ENCODE measurements at places on chromosomes 6 and 20.
A peak's percentile ranks its signal among the peaks of the same experiment; 100 is the strongest.

GRCh38 chr6:21109391-21110178 lies 484.0 kb upstream of the SOX4 start:
- H3K4me1 ChIP-seq, result peaks cover 7% of the 10 kb centered on the region
- no peak for DNase-seq
- peaks cover 4% of the 10 kb centered on the region for H3K36me3 ChIP-seq
- no peak overlapping the region for H3K4me3 ChIP-seq
- no peaks in the 10 kb centered on the region for H3K27me3 ChIP-seq

DNA sequence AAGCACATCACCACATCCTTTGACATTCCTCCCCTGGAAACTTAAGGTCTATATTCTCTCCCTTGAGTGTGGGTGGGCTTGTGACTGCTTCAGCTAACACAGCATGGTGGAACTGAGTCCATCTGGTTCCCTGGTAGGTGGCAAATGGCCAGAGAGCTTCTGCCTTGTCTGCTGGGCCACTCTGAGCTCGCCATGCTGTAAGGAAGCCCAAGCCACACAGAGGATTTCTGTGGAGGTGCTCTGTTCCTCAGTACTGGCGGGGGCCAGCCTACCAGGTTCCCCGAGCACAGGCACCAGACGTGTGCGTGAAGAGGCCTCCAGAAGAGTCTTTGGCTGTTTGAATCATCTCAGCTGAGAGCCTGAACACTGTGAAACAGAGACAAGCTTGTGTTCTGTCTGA lies 41.6 kb upstream of the PMEPA1 start:
- peaks cover 11% of the 10 kb centered on the region for H3K4me1 ChIP-seq
- H3K27ac ChIP-seq, result no peak overlapping the region
- no peak overlapping the region for H3K4me3 ChIP-seq
- no peak for DNase-seq
- H3K36me3 ChIP-seq, result no peaks in the 10 kb centered on the region
- H3K27me3 ChIP-seq, result peaks cover 27% of the 10 kb centered on the region

DNA sequence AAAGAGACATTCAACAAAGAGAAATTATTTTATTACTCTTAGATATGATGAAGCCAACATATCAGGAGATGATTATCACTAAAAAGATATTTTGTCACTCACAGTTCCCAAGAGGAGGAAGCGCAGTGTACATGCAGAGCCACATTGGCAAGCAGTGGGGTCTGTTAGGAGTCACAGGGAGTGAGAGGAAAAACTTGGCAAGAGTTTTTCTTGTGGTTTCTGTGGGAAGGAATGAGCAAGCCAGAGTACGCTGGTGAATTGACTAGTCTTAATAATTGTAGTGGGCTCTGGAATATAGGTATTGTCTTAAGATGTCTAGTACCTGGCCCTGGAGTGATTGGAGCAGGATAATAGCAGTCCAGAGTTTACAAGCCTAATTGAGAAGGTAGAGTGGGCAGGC lies 1095.2 kb downstream of the GRIK2 start:
- H3K36me3 ChIP-seq, result no peaks in the 10 kb centered on the region
- no peaks in the 10 kb centered on the region for H3K27me3 ChIP-seq
- no peak overlapping the region for H3K27ac ChIP-seq

GRCh38 chr6:10951675-10952282 lies 64.9 kb downstream of the SYCP2L start:
- no peak overlapping the region for H3K27ac ChIP-seq
- no peaks in the 10 kb centered on the region for H3K36me3 ChIP-seq
- no peak for DNase-seq
- H3K4me1 ChIP-seq, result peaks cover 2% of the 10 kb centered on the region
- no peak overlapping the region for H3K4me3 ChIP-seq
- H3K27me3 ChIP-seq, result peaks cover 33% of the 10 kb centered on the region

- H3K4me1 ChIP-seq, result no peaks in the 10 kb centered on the region
- H3K36me3 ChIP-seq, result no peaks in the 10 kb centered on the region
Measured at GRCh38 chr6:85065831-85066230, 301.4 kb upstream of the TBX18 start.

DNA sequence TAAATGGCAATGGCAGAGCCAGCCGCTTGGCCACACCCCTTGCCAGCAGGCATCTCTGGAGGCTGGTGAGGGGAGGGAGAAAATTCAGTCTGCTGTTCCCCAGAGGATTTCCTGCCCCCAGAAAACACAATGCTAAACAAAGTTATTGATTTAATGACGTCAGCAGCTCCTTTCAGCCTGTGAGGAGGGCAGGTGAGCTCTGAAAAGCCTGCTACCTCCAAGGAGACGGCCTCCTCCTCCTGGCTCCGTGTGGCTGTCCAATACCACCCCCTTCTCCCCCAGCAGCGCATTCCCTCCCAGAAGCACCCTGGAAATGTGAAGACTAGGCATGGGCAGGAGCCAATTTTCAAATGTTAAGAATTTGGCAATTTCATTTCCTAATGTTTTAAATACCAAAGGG lies 393.1 kb downstream of the ZFAND3 start:
- no peaks in the 10 kb centered on the region for H3K36me3 ChIP-seq
- no peak overlapping the region for H3K4me3 ChIP-seq
- H3K27ac ChIP-seq, result no peak overlapping the region
- no peak for DNase-seq
- peaks cover 3% of the 10 kb centered on the region for H3K4me1 ChIP-seq

DNA sequence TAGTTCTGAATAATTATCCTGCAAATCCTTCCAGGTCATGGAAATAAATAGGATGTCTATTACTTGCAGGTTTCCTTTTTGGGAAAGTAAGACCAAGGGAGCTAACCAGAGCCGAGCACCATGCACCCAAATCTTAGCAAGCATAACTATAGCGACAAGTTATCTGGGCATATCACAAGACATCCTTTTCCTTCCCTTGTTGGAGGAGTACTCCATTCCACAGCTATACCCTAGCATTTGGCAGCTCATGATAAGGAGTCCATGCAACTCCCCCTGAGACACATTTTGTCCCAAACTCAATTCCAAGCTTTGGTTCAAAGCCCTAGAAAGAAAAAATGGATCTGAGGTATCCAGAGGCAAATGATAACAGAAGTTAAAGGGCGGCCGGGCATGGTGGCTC lies 16.5 kb upstream of the ASCC3 start:
- H3K4me3 ChIP-seq, result no peak overlapping the region
- H3K27ac ChIP-seq, result no peak overlapping the region
- DNase-seq, result no peak
- no peaks in the 10 kb centered on the region for H3K36me3 ChIP-seq
- H3K4me1 ChIP-seq, result no peaks in the 10 kb centered on the region

DNA sequence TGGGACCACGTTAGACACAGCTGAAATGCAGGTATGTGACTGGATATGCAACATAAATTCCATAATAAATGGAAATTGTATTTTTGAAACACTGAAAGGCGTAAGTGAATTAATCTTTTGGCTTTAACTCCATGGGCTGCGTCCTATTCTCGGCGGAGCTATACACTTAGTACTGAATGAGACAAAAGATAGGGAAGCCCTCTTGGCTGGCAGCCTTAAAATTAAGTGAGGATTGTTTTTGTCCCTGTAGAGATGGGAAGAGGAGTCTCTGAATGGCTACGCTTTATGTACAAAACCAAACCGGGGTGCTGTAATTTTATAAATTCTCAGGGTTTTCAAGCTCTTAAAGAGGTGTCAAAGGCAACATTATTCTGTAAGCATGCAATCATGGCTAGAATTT lies 429.8 kb downstream of the QKI start:
- H3K36me3 ChIP-seq, result no peaks in the 10 kb centered on the region
- H3K27me3 ChIP-seq, result no peaks in the 10 kb centered on the region
- no peaks in the 10 kb centered on the region for H3K4me1 ChIP-seq
- H3K4me3 ChIP-seq, result no peak overlapping the region
- H3K27ac ChIP-seq, result no peak overlapping the region

GRCh38 chr6:35955521-35955920 lies 34.6 kb upstream of the SRPK1 start:
- peaks cover 12% of the 10 kb centered on the region for H3K4me1 ChIP-seq
- H3K36me3 ChIP-seq, result no peaks in the 10 kb centered on the region
- DNase-seq, result no peak
- peaks cover 25% of the 10 kb centered on the region for H3K27me3 ChIP-seq
- H3K4me3 ChIP-seq, result no peak overlapping the region
- no peak overlapping the region for H3K27ac ChIP-seq

GRCh38 chr6:88048578-88048977 lies 937 bp downstream of the SPACA1 start:
- H3K27me3 ChIP-seq, result peaks cover 11% of the 10 kb centered on the region
- no peaks in the 10 kb centered on the region for H3K4me1 ChIP-seq
- H3K27ac ChIP-seq, result no peak overlapping the region
- no peak for DNase-seq

- H3K36me3 ChIP-seq, result no peaks in the 10 kb centered on the region
- peak; percentile 67 for DNase-seq
- peaks cover 31% of the 10 kb centered on the region for H3K4me1 ChIP-seq
- no peak overlapping the region for H3K4me3 ChIP-seq
- H3K27ac ChIP-seq, result no peak overlapping the region
Measured at GRCh38 chr6:138517635-138518034, 18.3 kb upstream of the NHSL1 start.

GRCh38 chr6:36464233-36464632 lies 21.4 kb downstream of the KCTD20 start:
- H3K4me3 ChIP-seq, result no peak overlapping the region
- no peak for DNase-seq
- H3K4me1 ChIP-seq, result peaks cover 2% of the 10 kb centered on the region
- H3K27me3 ChIP-seq, result no peaks in the 10 kb centered on the region

GRCh38 chr6:111057074-111057752 lies 30.1 kb upstream of the SLC16A10 start:
- H3K4me1 ChIP-seq, result no peaks in the 10 kb centered on the region
- no peaks in the 10 kb centered on the region for H3K36me3 ChIP-seq
- peaks cover 17% of the 10 kb centered on the region for H3K27me3 ChIP-seq
- no peak for DNase-seq

- no peak for DNase-seq
- H3K27ac ChIP-seq, result no peak overlapping the region
- H3K27me3 ChIP-seq, result no peaks in the 10 kb centered on the region
- peaks cover 26% of the 10 kb centered on the region for H3K4me1 ChIP-seq
Measured at GRCh38 chr20:3330046-3330741, 77.3 kb downstream of the DNAAF9 start.

GRCh38 chr6:21022343-21023107 lies 488.3 kb downstream of the CDKAL1 start:
- H3K27ac ChIP-seq, result no peak overlapping the region
- no peaks in the 10 kb centered on the region for H3K27me3 ChIP-seq
- H3K4me3 ChIP-seq, result no peak overlapping the region

- H3K27me3 ChIP-seq, result no peaks in the 10 kb centered on the region
- no peak for DNase-seq
- H3K36me3 ChIP-seq, result no peaks in the 10 kb centered on the region
- no peak overlapping the region for H3K4me3 ChIP-seq
Measured at GRCh38 chr20:24438331-24438730, 31.1 kb upstream of the SYNDIG1 start.

- H3K27me3 ChIP-seq, result peaks cover 8% of the 10 kb centered on the region
- no peak overlapping the region for H3K4me3 ChIP-seq
- H3K36me3 ChIP-seq, result no peaks in the 10 kb centered on the region
- peaks cover 45% of the 10 kb centered on the region for H3K4me1 ChIP-seq
Measured at GRCh38 chr20:17841751-17842215, 126.8 kb downstream of the SNX5 start.

GRCh38 chr6:151300267-151300991 lies 60.7 kb downstream of the AKAP12 start:
- H3K4me3 ChIP-seq, result no peak overlapping the region
- DNase-seq, result no peak
- no peak overlapping the region for H3K27ac ChIP-seq
- H3K36me3 ChIP-seq, result no peaks in the 10 kb centered on the region

DNA sequence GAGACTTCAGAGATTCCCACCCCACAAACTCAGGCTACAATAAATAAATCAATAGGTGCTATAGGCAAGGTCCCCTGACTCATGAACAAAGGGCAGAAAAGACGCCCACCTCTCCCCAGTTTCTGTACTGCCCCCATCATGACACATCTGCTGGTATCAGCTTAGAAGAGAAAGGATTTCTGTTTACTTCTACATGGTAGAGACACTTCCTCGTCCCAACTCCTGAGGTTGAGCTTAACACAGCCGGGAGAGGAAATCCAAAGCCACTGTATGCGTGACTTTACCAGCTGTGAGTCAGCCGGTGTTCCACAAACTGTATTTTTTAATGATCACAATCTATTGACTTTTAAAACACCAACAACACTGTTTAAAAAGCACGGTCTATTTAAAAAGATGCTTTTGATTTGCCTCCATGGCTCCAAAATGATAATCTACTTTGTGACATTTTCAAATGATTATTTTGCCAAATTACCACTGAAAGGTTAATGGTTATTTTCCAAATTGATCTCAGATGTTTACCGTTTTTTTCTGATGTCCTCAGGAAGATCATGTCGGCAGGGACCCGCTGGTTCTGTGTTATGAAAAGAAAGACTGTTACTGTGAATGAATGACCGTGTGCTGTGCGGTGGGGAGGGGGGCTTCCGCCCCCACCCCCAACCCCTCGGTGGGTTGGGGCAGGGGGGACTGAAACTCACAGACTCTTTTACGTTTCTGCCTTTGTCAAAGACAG lies 72.5 kb downstream of the ATP9A start:
- no peaks in the 10 kb centered on the region for H3K36me3 ChIP-seq
- H3K27me3 ChIP-seq, result peaks cover 29% of the 10 kb centered on the region
- peaks cover 11% of the 10 kb centered on the region for H3K4me1 ChIP-seq
- DNase-seq, result no peak

DNA sequence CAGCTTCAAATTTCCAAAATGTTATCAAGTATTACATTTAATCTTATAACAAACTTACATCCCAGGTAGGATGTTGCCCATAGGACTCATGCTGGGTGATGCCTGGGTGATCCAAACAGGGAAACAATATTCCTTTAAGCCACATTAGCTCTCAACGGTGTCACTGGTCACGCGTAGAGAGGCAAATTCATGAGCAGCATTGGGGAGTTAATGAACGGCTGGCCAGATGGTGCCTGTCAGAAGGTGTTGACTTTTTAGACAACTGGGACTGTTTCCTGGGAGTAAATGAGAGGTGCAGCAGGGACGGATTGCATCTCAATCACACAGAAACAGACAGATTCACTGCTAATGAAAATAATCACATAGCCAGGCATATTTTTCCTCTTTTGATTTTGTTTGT lies 83.3 kb upstream of the ID4 start:
- no peak overlapping the region for H3K27ac ChIP-seq
- no peak overlapping the region for H3K4me3 ChIP-seq
- no peaks in the 10 kb centered on the region for H3K36me3 ChIP-seq
- no peak for DNase-seq
- no peaks in the 10 kb centered on the region for H3K4me1 ChIP-seq

GRCh38 chr6:147003186-147003585 lies 201.0 kb upstream of the STXBP5 start:
- H3K36me3 ChIP-seq, result no peaks in the 10 kb centered on the region
- H3K27ac ChIP-seq, result no peak overlapping the region
- H3K27me3 ChIP-seq, result peaks cover 2% of the 10 kb centered on the region
- H3K4me1 ChIP-seq, result no peaks in the 10 kb centered on the region
- H3K4me3 ChIP-seq, result no peak overlapping the region
- no peak for DNase-seq

GRCh38 chr6:84685983-84686584 lies 78.3 kb downstream of the TBX18 start:
- H3K4me3 ChIP-seq, result no peak overlapping the region
- H3K36me3 ChIP-seq, result no peaks in the 10 kb centered on the region
- no peaks in the 10 kb centered on the region for H3K4me1 ChIP-seq
- DNase-seq, result no peak

Data from activated CD4-positive, alpha-beta memory T cell treated with anti-CD3 and anti-CD28 coated beads, Interleukin-2, amount 10 ng/mL, durations not matched to agents 7 days and 5 days (primary cell).